ENCODE measurements at places on chromosomes 2 and 18. TPM values are rescaled to one million over a fixed set of nuclear protein-coding genes. Genes with fewer than 3 reads are reported as not detected.

MFSD6 gene
- total RNA-seq, result 31.5 TPM

DNA sequence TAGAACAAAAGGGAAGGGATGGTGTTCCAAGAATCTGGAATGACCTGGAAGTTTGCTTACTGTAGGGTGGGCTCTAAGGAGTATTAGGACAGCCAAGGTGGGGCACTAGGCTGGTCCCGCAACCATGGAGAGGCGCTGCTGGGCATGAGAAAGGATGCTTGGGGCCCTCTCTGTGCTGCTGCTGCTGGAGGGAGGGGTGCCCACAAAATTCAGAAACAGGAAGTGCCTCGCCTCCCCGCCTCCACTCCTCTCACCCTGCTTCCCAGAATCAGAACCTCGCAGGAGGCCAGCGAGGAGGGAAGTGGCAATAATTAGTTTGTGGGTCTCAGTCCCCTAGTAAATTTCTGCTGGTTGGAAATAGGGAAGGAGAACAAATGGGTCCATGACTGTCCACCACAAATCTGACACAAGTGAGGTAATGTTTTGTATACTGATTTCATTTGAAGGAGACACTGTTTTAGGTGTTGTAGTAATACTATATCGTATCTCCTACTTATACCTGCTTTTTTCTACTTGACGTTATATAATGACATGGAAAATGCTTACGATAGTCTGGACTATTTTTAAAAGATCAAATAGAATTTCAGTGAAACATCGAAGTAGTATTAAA, 7.9 kb upstream of the PDCL3 start:
- peaks cover 20% of the 10 kb centered on the region for H3K4me1 ChIP-seq
- H3K4me3 ChIP-seq, result peak overlapping the region; percentile 59
- H3K27me3 ChIP-seq, result no peaks in the 10 kb centered on the region
- peak overlapping the region; percentile 86 for H3K27ac ChIP-seq
- H3K36me3 ChIP-seq, result no peaks in the 10 kb centered on the region

SCYGR3 gene
- not detected for total RNA-seq

ANKRD30B gene
- total RNA-seq, result not detected

GRCh38 chr2:239636808-239637207, 236.0 kb upstream of the HDAC4 start:
- H3K4me1 ChIP-seq, result no peaks in the 10 kb centered on the region
- no peak for DNase-seq
- H3K36me3 ChIP-seq, result no peaks in the 10 kb centered on the region
- H3K27ac ChIP-seq, result no peak overlapping the region

USP40 gene
- 14.0 TPM for total RNA-seq

Data from activated CD8-positive, alpha-beta T cell treated with anti-CD3 and anti-CD28 coated beads for 36 hours (primary cell).